ENCODE measurements at places on chromosomes 3 and 15. TPM values are rescaled to one million over a fixed set of nuclear protein-coding genes. Genes with fewer than 3 reads are reported as not detected.

P2RY14 gene
- total RNA-seq: 0.27 TPM

DNA sequence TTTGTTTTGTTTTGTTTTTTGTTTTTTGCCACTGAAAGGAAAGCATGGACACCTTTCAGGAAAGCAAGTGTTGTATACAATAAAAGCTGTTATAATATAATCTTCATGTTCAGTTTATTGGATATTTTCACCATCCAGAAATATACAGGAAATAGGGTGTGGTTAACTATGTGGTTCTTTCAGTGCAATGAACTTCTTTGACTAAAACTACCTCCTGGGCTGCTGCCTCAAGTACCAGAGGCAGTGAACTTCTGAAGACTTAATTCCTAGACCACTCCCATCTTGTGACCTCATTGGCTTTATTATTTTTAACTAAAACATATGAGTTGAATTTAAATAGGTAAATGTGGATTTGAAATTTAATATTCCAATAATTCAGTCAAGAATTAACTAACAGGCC lies 27.1 kb upstream of the TBL1XR1 start:
- no peak overlapping the region for H3K4me3 ChIP-seq
- peaks cover 5% of the 10 kb centered on the region for H3K36me3 ChIP-seq
- H3K27ac ChIP-seq: peak overlapping the region; percentile 50
- peaks cover 32% of the 10 kb centered on the region for H3K4me1 ChIP-seq
- peak; percentile 27 for DNase-seq

DNA sequence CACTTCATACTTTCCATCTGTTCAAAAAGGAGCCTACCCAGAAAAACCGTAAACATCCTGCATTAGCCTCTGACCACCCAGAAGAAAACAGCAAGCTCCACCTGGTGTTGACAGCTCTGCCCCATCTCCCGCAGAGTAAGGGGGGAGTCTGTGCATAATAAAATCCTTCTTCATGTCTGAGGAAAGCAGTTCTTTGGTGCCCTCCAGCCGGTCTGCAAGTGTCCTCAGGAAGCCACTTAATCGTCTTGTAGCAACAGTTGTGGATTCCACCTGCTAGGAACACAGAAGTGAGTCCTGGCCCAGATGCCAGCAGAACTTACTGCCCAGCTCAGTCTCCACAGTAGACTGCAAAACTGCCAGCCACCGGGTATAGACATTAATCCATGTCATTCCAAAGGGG lies 22.5 kb downstream of the RIOX2 start:
- no peak for DNase-seq
- H3K4me3 ChIP-seq: no peak overlapping the region
- H3K36me3 ChIP-seq: peaks cover 80% of the 10 kb centered on the region
- peaks cover under 1% of the 10 kb centered on the region for H3K4me1 ChIP-seq
- H3K27ac ChIP-seq: peak overlapping the region; percentile 16

GRCh38 chr3:78322780-78323179 lies 1282.9 kb downstream of the ROBO2 start:
- no peaks in the 10 kb centered on the region for H3K4me1 ChIP-seq
- H3K4me3 ChIP-seq: no peak overlapping the region
- no peaks in the 10 kb centered on the region for H3K27me3 ChIP-seq

DNA sequence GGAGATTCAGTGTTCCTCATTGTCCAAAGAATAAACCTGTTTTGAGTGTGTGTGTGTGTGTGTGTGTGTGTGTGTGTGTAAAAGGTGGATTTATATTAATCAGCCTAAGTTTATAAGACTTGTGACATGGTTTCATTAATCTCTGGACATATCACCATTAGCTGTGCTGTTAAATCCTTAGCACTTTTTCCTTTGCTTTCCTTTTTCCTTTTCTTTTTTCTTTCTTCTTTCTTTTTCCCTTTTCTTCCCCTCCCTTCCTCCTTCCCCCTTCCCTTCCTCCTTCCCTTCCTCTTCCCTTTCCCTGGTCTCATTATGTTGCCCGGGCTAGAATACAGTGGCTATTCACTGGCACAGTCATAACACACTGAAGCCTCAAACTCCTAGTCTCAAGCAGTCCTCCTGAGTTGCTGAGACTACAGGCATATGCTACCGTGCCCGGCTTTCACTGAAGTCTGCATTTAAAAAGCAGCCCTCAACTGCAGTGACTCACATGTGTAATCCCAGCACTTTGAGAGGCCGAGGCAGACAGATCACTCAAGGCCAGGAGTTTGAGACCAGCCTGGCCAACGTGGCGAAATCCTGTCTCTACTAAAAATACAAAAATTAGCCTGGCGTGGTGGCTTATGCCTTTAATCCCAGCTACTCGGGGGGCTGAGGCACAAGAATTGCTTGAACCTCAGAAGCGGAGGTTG lies 28.6 kb upstream of the ITPKA start:
- H3K27me3 ChIP-seq: no peaks in the 10 kb centered on the region
- peaks cover 5% of the 10 kb centered on the region for H3K4me1 ChIP-seq
- DNase-seq: no peak
- H3K27ac ChIP-seq: no peak overlapping the region

GRCh38 chr3:108863799-108864135 lies 41.2 kb downstream of the TRAT1 start:
- H3K27me3 ChIP-seq: no peaks in the 10 kb centered on the region
- H3K36me3 ChIP-seq: peaks cover 73% of the 10 kb centered on the region
- H3K4me1 ChIP-seq: peaks cover 39% of the 10 kb centered on the region
- no peak for DNase-seq
- H3K4me3 ChIP-seq: no peak overlapping the region
- H3K27ac ChIP-seq: peak overlapping the region; percentile 80

DNA sequence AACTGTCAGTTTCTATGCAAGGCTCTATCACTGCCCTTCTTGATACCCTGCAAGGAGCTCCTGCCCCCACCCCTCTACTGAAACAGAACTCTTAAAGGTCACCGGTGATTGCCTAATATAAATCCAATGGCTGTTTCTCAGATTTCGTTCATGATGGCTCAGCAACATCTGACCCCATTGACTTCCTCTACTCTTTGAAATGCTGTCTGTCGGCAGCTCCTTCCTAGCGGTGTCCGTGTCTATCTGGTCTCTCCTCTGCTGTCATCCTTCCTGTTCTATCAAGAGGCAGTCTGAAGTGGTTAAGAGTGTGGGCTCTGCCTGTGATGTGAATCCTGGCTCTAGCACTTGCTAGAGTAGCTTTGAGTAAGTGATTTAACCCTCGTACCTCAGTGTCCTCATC lies 5.5 kb downstream of the TMEM266 start:
- H3K27ac ChIP-seq: no peak overlapping the region
- no peak overlapping the region for H3K4me3 ChIP-seq
- peak; percentile 52 for DNase-seq
- peaks cover 14% of the 10 kb centered on the region for H3K4me1 ChIP-seq
- peaks cover 64% of the 10 kb centered on the region for H3K27me3 ChIP-seq
- no peaks in the 10 kb centered on the region for H3K36me3 ChIP-seq

ACOX2 gene
- not detected for total RNA-seq

GRCh38 chr15:47609693-47610092 lies 107.6 kb upstream of the SEMA6D start:
- no peaks in the 10 kb centered on the region for H3K36me3 ChIP-seq
- H3K4me3 ChIP-seq: no peak overlapping the region
- H3K4me1 ChIP-seq: no peaks in the 10 kb centered on the region
- no peaks in the 10 kb centered on the region for H3K27me3 ChIP-seq

- no peak for DNase-seq
- H3K27ac ChIP-seq: peak overlapping the region; percentile 3
- H3K27me3 ChIP-seq: no peaks in the 10 kb centered on the region
- H3K36me3 ChIP-seq: peaks cover 33% of the 10 kb centered on the region
These were observed 790.1 kb upstream of the CFAP20DC start for GRCh38 chr3:59839810-59840515.

DNA sequence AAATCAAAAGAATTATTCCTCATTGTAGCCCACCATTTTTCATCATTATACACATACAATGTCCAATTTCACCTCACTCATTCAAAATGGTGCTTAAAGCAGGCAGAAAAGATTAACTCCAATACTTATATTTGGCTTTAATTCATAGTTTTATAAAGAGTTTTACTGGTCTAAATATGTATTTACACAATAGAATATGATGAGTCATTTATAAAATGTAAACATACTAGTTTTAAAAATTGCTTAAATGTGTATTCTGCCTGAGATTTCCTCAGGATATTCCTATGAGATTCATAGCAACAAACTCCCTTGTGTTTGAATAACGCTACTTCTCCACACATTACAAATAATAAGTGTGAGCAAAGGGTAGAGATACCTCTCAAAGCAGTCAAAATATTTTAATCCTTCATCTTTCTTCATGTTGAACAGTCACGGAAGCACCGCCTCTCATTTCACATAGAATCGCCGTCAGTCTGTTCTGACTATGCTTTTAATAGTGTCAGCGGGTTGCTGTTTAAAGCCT lies 75.7 kb upstream of the GBE1 start:
- no peaks in the 10 kb centered on the region for H3K27me3 ChIP-seq
- no peaks in the 10 kb centered on the region for H3K4me1 ChIP-seq
- no peaks in the 10 kb centered on the region for H3K36me3 ChIP-seq
- DNase-seq: no peak
- no peak overlapping the region for H3K27ac ChIP-seq

AP3B2 gene
- total RNA-seq: not detected

- no peak overlapping the region for H3K4me3 ChIP-seq
- H3K4me1 ChIP-seq: no peaks in the 10 kb centered on the region
- H3K27me3 ChIP-seq: no peaks in the 10 kb centered on the region
These were observed 56.1 kb upstream of the SKIL start for GRCh38 chr3:170301405-170301804.

CP gene
- total RNA-seq: not detected

CHST14 gene
- total RNA-seq: 14.3 TPM

DNA sequence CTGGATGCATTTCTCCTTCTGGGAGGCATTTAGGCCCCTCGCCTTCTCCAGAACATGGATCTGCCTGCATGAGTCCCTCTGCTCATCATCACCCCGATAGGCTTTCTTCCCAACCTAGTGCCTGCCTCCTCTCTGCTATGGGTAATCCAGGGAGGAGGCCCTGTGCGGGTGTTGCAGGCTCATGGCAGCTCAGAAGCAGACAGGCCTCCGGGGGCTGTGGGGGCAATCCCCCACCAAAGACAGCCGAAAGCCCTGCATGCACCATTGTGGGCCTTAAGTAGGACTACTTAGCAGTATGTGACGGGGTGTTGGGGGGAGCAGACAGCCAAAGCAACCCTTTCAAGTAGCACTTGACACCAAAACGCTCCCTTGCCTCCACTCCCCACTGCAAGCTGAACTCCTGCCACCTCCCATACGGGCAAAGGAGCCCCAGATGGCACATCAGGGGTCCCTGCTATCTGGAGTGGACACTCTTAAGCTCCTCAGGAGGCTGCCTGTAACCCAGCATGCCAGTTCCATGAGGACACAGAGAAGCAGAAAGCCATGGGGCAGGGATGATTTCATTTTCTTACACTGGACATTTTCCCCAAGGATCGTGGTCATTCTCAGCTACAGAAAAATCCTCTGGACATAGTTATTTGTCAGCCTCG lies 98.8 kb upstream of the HACD2 start:
- H3K27ac ChIP-seq: no peak overlapping the region
- H3K36me3 ChIP-seq: no peaks in the 10 kb centered on the region
- no peak overlapping the region for H3K4me3 ChIP-seq
- DNase-seq: no peak
- H3K4me1 ChIP-seq: no peaks in the 10 kb centered on the region

GRCh38 chr15:101049282-101049681 lies 130.1 kb downstream of the LRRK1 start:
- H3K27me3 ChIP-seq: no peaks in the 10 kb centered on the region
- H3K27ac ChIP-seq: peak overlapping the region; percentile 25
- H3K4me1 ChIP-seq: no peaks in the 10 kb centered on the region
- H3K4me3 ChIP-seq: no peak overlapping the region
- H3K36me3 ChIP-seq: no peaks in the 10 kb centered on the region

- DNase-seq: no peak
- no peaks in the 10 kb centered on the region for H3K4me1 ChIP-seq
- no peak overlapping the region for H3K27ac ChIP-seq
- no peak overlapping the region for H3K4me3 ChIP-seq
These were observed 187.7 kb upstream of the CMC1 start for GRCh38 chr3:28053759-28054158.

DNA sequence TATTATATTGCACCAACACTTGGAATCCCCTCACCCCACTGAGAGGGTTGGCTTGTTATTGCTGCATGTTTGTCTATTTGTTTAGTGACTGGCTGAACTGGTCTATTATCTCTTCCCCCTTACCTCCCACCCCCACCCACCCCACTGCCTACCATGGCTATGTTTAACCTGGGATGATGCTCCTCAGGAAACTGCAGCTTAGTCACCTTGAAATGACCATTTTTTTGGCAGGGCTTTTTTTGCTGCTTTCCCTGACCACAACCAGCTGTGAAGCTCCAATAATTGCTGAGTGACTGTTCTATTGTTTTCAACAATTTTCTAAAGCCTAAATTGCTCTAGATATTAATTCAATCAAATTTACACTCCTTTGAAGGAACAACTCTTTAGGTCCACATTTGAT lies 137.9 kb upstream of the CADM2 start:
- H3K27ac ChIP-seq: no peak overlapping the region
- H3K27me3 ChIP-seq: no peaks in the 10 kb centered on the region
- no peaks in the 10 kb centered on the region for H3K4me1 ChIP-seq
- no peak for DNase-seq

GRCh38 chr3:42725454-42725853 lies 22.9 kb upstream of the HHATL start:
- H3K4me1 ChIP-seq: no peaks in the 10 kb centered on the region
- H3K4me3 ChIP-seq: no peak overlapping the region
- no peak overlapping the region for H3K27ac ChIP-seq
- no peaks in the 10 kb centered on the region for H3K36me3 ChIP-seq
- H3K27me3 ChIP-seq: peaks cover 19% of the 10 kb centered on the region
- DNase-seq: no peak

DNA sequence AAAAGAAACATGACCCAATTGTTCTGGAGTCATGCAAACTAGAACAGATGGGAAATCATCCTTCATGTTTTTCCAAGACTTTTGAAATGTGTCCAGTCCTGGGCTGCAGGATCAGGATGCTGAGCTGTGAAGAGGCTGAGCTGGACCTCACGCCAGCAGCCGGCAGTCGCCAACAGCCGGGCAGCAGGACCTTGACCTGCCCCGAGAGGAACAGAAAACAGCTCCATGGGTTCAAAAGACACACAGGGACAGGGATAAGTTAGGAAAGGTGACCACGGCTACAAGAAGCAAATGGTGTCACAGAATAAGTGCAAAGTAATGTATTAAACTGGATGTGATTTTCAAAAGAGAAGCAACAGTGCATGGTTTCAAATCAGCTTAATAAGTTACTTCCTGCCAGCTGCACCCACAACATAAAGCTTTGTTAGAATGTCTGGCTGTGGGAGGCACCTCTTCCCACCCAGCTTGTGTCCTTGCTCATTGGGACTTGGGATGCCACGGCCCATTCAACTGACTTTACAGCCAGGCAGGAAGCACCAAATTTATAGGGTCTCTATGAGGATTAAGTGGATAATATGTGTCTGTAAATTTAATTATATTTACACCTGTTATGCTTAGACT lies 266.4 kb downstream of the GABRG3 start:
- no peaks in the 10 kb centered on the region for H3K4me1 ChIP-seq
- DNase-seq: no peak
- H3K27ac ChIP-seq: no peak overlapping the region
- H3K4me3 ChIP-seq: no peak overlapping the region
- H3K36me3 ChIP-seq: no peaks in the 10 kb centered on the region

GRCh38 chr15:22866079-22866478 lies 27.6 kb downstream of the NIPA2 start:
- H3K27ac ChIP-seq: no peak overlapping the region
- H3K27me3 ChIP-seq: no peaks in the 10 kb centered on the region
- H3K4me1 ChIP-seq: peaks cover 5% of the 10 kb centered on the region
- no peak overlapping the region for H3K4me3 ChIP-seq
- H3K36me3 ChIP-seq: peaks cover 57% of the 10 kb centered on the region
- DNase-seq: no peak

CCDC174 gene
- 24.0 TPM for total RNA-seq

- H3K27ac ChIP-seq: no peak overlapping the region
- no peaks in the 10 kb centered on the region for H3K27me3 ChIP-seq
- no peaks in the 10 kb centered on the region for H3K4me1 ChIP-seq
These were observed 1044.2 kb downstream of the AGBL1 start for GRCh38 chr15:87123676-87124382.

Data from activated CD4-positive, alpha-beta T cell treated with anti-CD3 and anti-CD28 coated beads, Interleukin-2, amount 10 ng/mL, durations not matched to agents 7 days and 5 days (primary cell).